ENCODE measurements at places on chromosomes 3 and 15. TPM values are rescaled to one million over a fixed set of nuclear protein-coding genes. Genes with fewer than 3 reads are reported as not detected.

DNA sequence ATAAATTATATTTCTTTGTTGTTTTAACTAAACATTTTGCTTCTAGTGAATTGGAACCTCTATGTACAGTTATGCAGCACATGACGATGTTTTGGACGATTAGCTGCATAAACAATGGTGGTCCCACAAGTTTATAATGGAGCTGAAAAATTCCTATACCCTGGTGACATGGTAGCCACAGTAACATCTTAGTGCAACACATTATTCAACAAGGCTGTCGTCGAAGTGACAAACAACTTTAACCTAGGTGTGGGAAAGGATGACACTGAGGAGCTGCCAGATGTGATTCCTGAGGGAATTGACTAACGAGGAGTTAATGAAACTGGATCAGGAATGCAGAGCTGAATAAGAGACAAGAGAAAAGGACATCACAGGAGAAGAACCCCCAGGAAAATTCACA lies 588.9 kb upstream of the EPHA6 start:
- no peaks in the 10 kb centered on the region for H3K36me3 ChIP-seq
- no peak overlapping the region for H3K27ac ChIP-seq
- DNase-seq = no peak
- H3K4me1 ChIP-seq = no peaks in the 10 kb centered on the region
- H3K4me3 ChIP-seq = no peak overlapping the region
- H3K27me3 ChIP-seq = no peaks in the 10 kb centered on the region

- H3K4me3 ChIP-seq = no peak overlapping the region
- H3K4me1 ChIP-seq = no peaks in the 10 kb centered on the region
- peaks cover 15% of the 10 kb centered on the region for H3K27me3 ChIP-seq
- H3K36me3 ChIP-seq = no peaks in the 10 kb centered on the region
Observed at GRCh38 chr15:34650177-34650576, 66.7 kb upstream of the GOLGA8B start.

SIN3A gene
- total RNA-seq = 87.4 TPM

ITGB5 gene
- total RNA-seq = 64.7 TPM

LRRK1 gene
- total RNA-seq = 1.4 TPM
